Anterior cingulate cortex (tissue), 58 donors: ENCODE measurements at places on chromosomes 1 and 21.

- no peak for DNase-seq
Measured at GRCh38 chr1:171743081-171743870, 1.4 kb upstream of the VAMP4 start.

DNA sequence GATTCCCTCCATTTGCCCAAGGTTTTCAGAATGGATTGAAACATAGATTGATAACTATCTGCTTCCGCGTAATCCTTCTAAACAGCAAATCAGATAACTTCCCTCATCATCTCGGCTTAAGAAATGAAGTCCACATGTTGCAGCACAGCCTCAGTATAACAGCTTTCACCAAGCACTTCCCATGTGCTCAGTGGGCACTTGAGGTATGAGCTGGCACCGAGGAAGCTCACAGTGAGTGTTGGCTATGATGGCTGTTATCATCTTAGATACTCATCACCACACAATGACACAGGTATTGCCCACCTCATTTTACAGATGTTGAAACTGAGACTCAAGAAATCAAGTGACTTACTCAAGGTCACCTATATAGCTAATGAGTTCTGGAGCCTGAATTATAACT is 43.2 kb downstream of the RCSD1 start:
- DNase-seq: no peak

GRCh38 chr1:184212649-184213314 is 161.3 kb downstream of the TSEN15 start:
- no peak for DNase-seq

DNA sequence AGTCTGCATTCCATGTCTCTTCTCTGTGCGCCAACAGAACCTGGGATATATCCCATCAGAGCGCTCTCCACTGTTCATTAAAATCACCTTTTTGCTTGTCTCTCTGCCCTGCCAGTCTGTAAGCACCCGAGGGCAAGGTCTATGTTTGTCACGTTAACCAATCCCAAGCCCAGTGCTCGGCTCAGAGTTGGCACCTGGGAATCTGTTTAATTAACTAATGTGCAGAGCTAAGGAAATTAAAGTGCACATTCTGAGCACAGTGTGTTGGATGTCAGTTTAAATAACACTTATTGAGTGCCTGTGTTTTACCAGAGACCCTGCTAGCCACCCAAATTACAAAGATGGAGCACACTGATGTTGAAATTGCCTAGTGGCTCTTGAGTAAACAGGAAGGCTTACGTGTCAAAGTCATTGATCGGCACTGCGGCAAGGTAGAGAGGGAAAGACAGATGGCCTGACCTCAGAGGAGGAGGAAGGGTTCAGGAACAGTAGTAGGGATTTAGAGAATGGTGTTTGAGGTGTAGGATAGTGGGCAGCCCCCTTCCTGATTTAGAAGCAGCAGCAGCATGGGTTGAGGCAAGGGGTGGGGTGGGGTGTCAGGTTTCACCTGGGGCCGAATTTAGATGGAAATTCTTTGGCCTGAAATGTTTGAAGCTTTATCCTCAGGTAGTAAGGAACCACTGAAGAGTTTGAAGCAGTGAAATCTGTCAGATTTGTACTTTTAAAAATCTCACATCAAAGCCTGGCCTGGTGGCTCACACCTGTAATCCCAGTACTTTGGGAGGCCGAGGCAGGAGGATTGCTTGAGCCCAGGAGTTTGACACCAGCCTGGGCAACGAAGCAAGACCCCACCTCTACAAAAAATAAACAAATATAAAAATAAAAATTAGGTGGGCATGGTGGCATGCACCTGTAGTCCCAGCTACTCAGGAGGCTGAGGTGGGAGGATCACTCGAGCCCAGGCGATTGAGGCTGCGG is 7.7 kb downstream of the ARMH1 start:
- no peak for DNase-seq

- peak; percentile 30 for DNase-seq
Measured at GRCh38 chr1:18949686-18950400, 6.6 kb downstream of the IFFO2 start.

DNA sequence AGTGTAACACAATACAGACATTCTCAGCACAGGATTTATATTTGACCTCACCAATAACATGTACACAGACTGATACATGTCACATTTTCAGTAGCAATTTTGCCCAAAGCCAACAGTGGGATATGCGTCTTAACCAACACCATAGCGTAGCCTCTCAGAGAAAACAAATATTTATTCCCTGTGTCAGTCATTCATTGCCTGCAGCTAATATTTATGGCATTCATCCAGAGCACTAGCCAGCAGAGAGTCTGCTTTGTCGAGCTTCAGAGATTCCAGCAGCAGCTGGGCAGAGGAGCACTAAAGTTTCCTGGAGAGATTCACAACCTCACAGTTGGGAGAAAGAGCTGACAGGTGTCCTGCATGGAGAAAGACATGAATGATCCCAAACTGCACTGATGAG is 400.7 kb upstream of the DAB1 start:
- no peak for DNase-seq

DNA sequence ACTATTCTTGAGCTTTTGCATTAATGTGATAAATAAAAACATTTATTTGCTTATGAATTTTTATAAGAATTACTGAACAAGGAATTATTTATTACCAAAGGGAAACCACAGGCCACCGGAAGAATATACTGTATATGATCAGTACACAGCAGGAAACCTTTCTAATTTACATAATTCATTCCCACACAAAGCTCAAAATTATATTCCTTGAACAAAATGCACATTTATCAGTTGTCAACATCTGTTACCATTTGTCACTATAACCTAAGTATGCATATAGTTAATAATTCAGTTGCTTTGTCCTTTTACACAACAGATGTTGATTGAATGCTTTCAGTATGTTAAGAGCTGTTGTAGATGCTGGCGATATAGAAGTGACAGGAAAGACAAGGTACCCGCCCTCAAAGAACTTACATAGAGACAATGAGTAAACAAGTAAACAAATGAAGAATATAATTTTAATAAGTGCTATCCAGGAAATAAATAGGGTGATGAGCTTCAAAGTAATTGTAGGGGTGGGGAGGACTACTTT is 27.2 kb downstream of the VPS45 start:
- no peak for DNase-seq

- DNase-seq: no peak
Measured at GRCh38 chr1:203932556-203932955, 71.2 kb downstream of the SNRPE start.

DNA sequence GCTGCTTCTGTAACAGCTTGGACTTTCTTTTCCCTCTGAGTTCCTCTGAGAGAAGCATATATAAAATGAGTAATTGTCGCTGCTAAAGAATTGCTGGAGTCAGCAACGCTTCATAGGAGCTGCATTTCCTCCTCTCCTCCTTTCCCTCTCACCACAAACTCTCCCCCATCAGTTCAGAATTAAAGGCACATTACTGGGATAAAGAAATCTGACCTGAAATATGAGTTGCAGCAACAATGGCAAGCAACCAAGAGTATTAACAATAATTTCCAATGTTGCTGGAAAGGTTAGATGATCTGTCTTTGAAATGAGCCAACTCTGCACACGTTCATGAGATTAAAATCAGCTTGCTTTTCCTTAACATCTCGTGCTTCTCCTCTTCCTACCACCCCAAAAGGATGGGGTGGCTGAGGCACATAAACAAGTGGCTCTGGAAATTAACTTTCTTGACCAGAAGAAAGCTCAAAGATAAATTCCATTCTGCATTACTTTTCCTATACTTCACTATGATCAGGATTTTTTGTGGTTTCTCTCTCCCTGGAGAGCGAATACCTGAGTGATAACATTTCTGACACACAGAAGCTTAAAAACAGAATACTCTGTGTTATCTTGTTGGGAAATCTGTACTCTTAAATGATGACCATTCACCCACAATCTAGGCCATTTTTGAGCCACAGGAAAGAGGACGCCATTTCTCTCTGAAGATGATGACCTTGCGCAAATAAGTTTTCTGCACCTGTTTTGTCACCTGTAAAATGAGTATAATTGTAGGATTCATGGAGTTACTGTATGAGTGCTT is 90.2 kb downstream of the TGFBR3 start:
- DNase-seq: no peak

DNA sequence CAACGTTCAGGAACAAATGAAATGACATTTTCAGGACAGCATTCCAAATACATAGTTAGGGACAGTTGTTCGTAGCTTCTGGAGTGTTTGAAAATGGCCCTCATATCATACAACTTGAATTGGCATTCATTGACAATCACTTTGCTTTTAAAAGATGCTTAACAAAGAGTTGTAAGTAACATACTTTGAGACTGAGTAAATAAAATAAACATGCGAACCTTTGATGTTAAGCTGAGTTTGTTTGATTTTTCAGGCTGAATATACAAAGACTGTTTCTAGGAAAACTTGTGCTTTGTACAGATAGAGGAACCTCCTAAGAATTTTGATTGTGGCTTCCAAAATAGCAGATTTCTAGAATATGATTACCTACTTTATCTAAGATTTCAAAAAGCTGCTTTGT is 45.3 kb downstream of the ITSN1 start:
- no peak for DNase-seq

GRCh38 chr1:239977416-239977815 is 114.3 kb upstream of the FMN2 start:
- no peak for DNase-seq

- DNase-seq: no peak
Measured at GRCh38 chr21:36861595-36862323, 104.7 kb downstream of the HLCS start.

GRCh38 chr1:39652554-39652953 is 13.1 kb upstream of the HEYL start:
- no peak for DNase-seq

GRCh38 chr1:205514211-205515142 is 10.0 kb downstream of the CDK18 start:
- no peak for DNase-seq

DNA sequence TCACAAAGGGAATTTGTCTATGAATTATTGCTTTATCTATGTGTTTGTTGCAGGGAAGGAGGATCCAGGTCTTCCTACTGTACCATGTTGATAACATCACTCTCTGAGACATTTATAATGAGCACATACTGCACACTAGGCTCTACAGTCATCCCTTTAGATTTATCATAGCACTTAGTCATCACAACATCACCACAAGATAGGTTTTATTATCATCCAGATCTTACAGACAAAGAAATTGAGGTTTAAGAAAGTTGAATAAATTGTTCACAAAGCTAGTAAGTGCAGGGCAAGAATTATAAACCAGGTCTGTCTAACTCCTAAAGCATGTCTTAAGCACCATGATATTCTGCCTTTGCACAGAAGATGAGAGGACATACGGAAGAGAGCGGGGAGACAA is 121.1 kb upstream of the ST6GALNAC5 start:
- DNase-seq: no peak

GRCh38 chr1:26856604-26857469 is 6.1 kb upstream of the SFN start:
- no peak for DNase-seq

DNA sequence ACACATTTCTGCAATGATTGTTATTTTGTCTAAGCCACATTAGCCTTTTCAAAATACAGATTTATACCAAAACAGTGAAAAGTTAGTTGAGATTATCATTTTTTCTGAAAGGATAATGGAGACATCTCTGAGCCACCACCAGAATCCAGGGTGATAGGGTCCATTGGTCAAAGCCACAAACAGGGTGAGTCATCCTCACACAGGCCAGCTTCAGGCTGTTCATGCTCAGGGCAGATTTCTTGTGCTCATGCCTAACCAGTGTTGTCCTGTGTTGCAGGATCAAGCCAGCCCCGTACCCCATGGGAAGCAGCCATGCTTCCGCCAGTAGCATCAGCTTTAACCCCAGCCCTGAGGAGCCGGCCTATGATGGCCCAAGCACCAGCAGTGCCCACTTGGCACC is 13.4 kb downstream of the ELOA start:
- no peak for DNase-seq

DNA sequence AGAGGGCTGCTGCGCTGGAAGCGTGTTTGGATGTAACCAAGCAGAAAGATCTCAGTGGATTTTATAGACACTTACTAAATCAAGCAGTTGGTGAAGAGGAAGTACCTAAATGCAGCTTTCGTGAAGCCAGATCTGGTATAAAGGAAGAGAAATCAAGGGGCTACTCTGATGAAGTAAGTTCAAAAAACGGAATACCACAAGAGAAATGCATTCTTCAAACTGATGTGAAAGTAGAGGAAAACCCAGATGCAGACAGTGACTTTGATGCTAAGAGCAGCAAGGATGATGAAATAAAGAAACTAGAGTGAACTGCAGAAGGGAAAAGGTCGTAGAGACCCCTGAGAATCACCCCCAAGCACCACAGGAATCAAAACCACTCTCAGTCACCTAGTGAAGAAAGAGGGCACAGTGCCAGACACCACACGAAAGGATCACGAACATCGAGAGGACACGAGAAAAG is 40.8 kb upstream of the NEXN start:
- DNase-seq: no peak

GRCh38 chr1:54774820-54775498 is 10.6 kb upstream of the PARS2 start:
- DNase-seq: no peak

DNA sequence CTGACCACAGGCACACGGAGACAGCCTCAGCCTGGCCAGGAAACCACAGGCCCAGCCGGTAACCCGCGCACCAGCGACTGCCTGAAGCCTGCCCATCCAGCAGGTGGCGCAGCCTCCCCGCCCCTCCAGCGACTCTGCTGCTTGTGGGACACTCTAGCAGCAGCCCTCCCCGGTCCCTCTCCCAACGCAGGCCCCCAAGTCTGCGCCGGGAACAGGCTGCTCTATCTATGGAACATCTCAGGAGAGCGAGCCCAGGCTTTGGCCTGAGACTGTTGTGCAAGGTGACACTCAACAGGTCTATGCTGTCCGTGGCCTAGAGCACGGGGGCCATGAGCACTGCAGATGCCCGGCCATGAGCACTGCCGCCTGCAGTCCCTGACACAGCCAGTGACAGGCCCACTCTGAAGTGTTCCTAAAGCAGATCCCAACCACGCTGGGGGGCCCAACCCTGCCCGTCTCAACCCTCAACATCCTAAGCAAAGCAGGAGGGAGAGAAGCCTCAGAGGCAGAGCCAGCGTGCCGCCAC is 28.4 kb downstream of the WDR4 start:
- no peak for DNase-seq

- DNase-seq: no peak
Measured at GRCh38 chr1:17831597-17831996, 76.5 kb downstream of the ACTL8 start.

- DNase-seq: no peak
Measured at GRCh38 chr1:237141502-237141901, 99.5 kb downstream of the RYR2 start.

DNA sequence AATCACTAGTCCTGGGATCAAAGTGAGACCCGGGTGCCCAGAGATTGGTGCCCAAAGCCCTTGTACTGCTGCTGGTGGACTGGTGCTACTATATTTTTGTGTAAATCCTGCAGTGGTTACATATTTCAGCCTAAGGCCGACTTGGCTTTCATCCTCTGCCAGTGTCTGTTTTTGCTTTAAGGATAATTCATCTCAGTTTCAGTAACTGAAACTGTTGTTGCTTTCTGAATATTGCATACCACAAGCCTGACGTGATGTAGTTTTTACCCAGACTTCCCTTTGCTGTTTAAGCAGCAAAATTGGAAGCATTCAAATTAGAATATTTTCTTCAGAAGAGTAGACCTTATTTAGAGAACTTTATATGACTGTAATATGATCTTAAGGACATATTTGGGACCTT is 341.8 kb downstream of the RYR2 start:
- DNase-seq: no peak
